GM13977 (cell line): ENCODE measurements at places on chromosomes 7 and 10.

GRCh38 chr7:94906065-94906851, 1.1 kb upstream of the PPP1R9A start:
- DNase-seq = no peak

- DNase-seq = no peak
Measured at GRCh38 chr10:60989400-60989876, 45.5 kb upstream of the RHOBTB1 start.

- no peak for DNase-seq
Measured at GRCh38 chr7:2750004-2750407, 62.0 kb downstream of the AMZ1 start.

DNA sequence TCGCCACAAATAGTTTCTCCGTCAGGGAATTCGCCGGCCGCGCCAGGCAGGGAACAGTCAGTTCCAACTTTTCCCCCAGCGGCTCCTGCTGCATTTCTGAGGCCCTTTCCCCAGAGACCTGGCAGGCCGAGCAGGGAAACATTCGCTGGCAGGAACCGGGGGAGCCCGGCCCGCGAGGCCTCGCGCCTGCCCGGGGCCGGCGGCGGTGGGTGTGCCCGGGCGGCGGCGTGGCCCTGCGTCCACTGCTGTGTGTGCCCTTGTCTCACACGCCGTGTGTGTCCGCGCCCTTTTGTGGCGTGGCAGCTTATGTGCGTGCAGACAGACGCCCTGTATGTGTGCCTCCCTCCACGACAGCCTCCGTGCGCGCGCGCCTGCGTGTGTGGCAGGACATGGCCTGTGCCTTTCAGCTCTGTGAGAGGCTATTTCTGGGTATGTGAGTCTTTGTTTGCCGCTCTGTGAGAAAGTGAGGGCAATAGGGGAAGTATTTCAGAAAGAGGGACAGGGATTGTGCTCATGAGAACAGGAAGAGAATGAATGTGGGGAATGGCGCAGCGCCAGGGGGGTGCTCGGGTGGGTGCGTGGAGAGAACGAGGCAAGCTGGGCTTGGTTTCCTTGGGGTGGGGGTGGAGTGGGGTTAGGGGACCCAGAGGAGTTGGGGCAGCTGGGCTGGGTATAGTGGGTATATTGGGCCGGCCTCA, 689 bp upstream of the SMARCD3 start:
- DNase-seq = no peak

GRCh38 chr10:117865945-117866344, 180.8 kb downstream of the RAB11FIP2 start:
- DNase-seq = no peak

- no peak for DNase-seq
Measured at GRCh38 chr7:65449505-65449852, 75.8 kb downstream of the ZNF92 start.

DNA sequence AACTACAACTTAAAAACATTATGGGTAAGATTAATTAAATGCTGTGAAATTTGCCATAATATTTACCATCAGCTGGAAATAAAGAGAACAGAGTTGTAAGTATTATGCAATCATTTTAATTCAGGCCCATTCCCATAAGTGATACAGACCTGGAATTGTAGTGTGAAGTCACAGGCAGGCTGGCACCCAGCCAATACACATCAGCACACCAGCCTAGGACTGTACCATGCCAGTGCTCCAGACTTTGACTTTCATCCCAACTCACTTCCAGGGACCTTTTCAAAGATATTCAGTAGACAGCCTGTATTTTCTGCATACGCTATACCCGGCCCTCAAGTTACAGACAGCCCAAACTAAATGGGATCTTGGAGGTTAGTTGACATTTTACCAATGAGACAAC, 143.3 kb downstream of the TES start:
- DNase-seq = no peak

- DNase-seq = no peak
Measured at GRCh38 chr7:92740700-92741126, 95.7 kb downstream of the CDK6 start.

DNA sequence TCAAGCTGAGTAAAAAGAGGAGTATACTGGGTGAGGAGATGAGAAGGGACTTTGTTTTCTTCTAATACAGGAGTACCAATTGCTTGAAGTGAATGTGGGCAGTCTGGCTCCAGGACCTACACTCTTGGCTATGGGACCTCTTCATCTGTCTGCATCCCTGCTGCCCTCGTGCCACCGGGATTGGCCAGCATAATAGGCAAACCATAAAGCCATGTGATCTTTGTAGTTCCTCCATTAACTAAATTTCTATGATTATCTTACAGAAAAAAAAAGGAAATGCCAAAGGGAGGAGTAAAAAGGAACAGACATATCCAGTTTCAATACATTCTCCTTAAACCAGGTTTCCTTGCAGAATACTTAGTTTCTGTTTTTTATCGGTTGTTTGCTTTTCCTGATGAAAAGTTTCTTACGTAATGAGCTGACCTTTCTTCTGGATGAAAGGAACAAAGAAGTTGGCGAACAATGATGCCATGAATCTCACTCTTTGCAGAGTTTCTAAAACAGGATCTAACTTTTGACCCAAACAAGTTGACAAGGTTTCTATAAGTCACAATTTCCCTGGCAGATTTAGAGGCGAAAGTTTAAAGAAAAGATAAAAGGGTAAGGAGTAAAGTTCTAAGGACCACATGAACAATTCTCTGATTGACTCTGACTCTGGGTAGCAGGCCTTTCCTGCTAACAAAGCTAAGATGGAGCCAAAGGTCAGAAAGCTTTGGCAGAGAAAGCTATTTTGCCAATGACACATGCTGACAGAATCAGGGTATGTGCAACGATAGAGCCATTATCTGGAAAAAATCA, 54.1 kb downstream of the LAMB1 start:
- DNase-seq = no peak

GRCh38 chr7:139035586-139036353, at the start of gene ZC3HAV1L:
TSS of gene ZC3HAV1L (minus strand) at chr7:139036042. CDS start at chr7:139036017, 25 bp downstream.
- DNase-seq = peak; percentile 91

- no peak for DNase-seq
Measured at GRCh38 chr7:74093671-74094223, 10.1 kb downstream of the LIMK1 start.

- no peak for DNase-seq
Measured at GRCh38 chr7:129959471-129960203, 6.9 kb upstream of the UBE2H start.

- DNase-seq = no peak
Measured at GRCh38 chr7:38929460-38930171, 20.6 kb upstream of the VPS41 start.

GRCh38 chr10:50470345-50470744, 153.4 kb downstream of the SGMS1 start:
- no peak for DNase-seq

DNA sequence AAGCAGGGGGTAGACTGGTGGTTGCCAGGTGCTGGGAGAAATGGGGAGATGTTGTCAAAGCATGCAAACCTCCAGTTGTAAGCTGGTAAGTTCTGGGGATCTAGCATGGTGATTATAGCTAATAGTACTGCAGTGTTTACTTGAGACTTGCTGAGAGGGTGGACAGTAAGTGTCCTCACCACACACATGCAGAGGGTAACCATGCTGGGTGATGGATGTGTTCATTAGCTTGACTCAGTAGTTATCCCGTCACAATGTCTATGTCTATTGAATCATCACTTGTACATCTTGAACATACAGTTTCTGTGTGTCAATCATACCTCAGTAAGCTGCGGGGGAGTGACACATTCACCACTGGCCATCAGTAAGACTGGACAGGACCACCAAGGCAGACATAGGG, 42.1 kb downstream of the GSDME start:
- no peak for DNase-seq

GRCh38 chr10:104892879-104893617, 252.0 kb downstream of the SORCS3 start:
- no peak for DNase-seq

GRCh38 chr10:71945819-71946474, 18.2 kb upstream of the CHST3 start:
- no peak for DNase-seq

DNA sequence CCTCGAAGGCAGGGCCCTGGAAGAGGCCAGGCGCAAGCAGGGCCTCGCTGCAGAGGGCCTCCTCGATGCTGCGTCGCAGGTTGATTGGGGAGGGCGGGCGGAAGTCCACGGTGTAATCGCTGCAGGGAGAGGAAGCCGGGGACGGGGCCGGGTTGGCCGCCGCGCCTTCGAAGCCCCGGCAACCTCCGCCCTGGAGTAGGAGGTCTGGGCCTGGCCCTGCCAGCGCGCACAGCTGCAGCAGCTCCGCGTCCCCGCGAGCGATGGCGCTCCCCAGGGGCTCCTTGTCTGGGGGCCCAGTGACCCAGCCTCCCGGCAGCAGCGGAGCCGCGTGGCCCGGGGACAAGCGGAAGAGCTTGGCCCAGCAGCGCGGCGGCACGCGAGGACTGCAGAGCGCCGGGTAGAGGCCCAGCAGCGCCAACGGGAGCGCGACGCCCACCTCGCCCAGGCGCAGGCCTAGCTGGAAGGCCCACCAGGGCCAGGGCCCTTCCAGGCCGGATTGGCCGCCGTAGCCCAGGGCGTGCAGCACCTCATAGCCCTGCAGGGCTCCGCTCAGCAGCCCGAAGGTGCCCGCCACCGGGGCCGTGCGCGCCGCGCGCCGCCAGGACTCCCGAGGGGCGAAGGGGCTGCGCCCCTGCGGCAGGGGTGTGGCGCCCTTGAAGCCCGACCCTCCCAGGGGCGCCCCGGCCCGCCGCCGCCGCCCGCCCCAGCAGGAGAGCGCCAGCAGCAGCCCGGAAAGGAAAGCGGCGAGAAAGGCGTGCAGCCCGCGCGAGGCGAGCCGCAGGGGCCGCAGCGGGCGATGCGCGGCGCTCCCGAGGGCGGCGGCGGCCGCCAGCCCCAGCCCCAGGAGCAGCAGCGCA, 7.8 kb upstream of the RBM28 start:
- peak; percentile 45 for DNase-seq
